ENCODE measurements at places on chromosomes 5 and 9.

- DNase-seq, result peak; percentile 26
Measured at GRCh38 chr9:129875687-129876395, 40.6 kb downstream of the USP20 start.

DNA sequence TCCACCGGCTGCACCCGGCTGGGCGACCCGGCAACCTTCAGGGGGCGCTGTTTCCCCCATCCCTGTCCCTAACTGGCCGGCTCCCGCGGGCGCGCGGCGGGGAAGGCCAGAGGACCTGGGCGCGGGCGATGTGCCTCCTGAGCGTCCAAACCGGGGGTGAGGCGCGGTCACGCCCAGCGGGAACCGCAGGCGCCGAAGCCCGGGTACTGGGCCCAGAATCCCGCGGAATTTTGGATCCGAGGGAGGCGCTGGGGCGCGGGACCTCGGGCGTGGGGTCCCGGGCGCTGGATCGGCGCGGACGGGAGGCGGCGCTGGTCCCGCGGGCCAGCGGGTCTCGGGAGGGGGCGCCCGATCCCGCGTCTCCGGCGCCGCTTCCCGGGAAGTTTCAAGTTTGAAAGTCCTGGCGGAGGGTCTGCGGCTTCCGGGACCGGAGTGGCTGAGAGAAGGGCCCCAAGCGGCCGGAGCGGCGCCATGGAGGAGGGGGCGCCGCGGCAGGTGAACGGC, at the start of gene PKN3:
Gene PKN3 (plus strand): TSS at position 59 of the 504 bp plus-strand sequence. CDS start 413 bp downstream, at position 472.
- DNase-seq, result peak; percentile 79

DNA sequence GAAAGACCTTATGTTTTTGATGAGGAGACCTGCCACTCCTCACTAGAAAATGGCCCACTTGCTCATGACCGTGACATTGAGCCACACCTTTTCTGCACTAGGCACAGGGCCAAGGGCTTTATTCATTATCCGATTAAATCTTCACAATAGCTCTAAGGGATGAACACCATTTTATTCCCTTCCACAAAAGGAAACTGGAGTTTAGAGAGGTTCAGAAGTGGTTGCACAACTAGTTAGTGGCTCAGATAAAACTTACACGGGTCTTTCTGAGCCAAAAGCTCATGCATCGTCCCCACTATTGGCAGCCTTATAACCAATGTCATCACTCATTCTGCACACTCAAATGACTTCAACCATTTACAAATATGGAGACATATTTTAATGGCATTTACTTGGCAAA, 39.4 kb downstream of the SUSD1 start:
- no peak for DNase-seq

- peak; percentile 45 for DNase-seq
Measured at GRCh38 chr5:92309336-92309991, 926.3 kb upstream of the ARRDC3 start.

- DNase-seq, result peak; percentile 70
Measured at GRCh38 chr9:123825342-123826060, 104.4 kb downstream of the DENND1A start.

Measured in LHCN-M2 (cell line).